ENCODE measurements at places on chromosomes 1 and 21. TPM values are rescaled to one million over a fixed set of nuclear protein-coding genes. Genes with fewer than 3 reads are reported as not detected.
A peak's percentile ranks its signal among the peaks of the same experiment; 100 is the strongest.

The TCHHL1 gene
- total RNA-seq, result not detected

The IARS2 gene
- 77.6 TPM for total RNA-seq

The LPGAT1 gene
- 34.7 TPM for total RNA-seq

DNA sequence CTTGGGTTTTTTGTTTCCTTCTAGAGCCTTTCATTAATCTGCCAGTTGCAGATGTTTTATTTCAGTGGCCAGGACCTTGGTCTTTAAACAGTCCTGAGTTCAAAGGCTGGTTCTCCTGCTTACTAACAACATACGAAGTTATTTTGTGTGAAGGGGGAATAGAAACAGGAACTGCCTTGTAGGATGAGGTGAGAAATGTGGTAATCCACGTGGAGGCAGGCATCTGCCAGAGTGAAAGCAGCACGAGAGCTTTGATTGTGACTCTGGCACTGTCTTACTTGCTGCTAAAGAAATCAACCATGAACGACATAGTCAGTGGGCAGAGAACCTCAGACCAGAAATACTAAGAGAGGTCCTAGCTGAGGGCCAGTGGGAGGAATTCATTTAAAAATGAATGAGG, 30.4 kb downstream of the TMEM63A start:
- H3K27ac ChIP-seq, result peak overlapping the region; percentile 67
- no peak overlapping the region for H3K4me3 ChIP-seq
- peaks cover 38% of the 10 kb centered on the region for H3K36me3 ChIP-seq

DNA sequence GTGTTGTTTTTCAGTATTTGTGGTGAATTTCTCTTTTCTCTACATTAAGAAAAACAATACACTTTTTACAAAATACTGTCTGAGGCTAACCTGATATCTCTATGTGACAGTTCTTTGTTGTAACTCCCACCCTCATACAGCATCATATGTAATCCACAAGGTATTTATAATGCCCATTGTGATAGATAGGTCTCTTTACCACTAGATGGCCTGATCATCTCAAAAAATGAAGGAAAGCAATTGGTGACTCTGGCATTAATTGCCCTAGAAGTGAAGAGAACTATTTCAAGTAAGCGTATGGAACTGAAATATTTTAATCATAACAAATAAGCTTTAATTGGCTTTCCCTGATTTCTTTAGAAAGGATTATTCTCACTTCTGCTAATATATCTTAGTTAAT, 36.2 kb upstream of the HFM1 start:
- no peak overlapping the region for H3K27ac ChIP-seq
- H3K36me3 ChIP-seq, result peaks cover 7% of the 10 kb centered on the region
- no peaks in the 10 kb centered on the region for H3K4me1 ChIP-seq

Measured in activated CD4-positive, alpha-beta memory T cell treated with anti-CD3 and anti-CD28 coated beads for 36 hours (primary cell).